Stimulated activated CD8-positive, alpha-beta memory T cell treated with anti-CD3 and anti-CD28 coated beads, Interleukin-15, amount 100 ng/mL, for 4 hours (primary cell): ENCODE measurements at places on chromosomes 16 and 17.

GRCh38 chr16:19853742-19854542 lies 30.7 kb downstream of the GPRC5B start:
- no peak for DNase-seq

DNA sequence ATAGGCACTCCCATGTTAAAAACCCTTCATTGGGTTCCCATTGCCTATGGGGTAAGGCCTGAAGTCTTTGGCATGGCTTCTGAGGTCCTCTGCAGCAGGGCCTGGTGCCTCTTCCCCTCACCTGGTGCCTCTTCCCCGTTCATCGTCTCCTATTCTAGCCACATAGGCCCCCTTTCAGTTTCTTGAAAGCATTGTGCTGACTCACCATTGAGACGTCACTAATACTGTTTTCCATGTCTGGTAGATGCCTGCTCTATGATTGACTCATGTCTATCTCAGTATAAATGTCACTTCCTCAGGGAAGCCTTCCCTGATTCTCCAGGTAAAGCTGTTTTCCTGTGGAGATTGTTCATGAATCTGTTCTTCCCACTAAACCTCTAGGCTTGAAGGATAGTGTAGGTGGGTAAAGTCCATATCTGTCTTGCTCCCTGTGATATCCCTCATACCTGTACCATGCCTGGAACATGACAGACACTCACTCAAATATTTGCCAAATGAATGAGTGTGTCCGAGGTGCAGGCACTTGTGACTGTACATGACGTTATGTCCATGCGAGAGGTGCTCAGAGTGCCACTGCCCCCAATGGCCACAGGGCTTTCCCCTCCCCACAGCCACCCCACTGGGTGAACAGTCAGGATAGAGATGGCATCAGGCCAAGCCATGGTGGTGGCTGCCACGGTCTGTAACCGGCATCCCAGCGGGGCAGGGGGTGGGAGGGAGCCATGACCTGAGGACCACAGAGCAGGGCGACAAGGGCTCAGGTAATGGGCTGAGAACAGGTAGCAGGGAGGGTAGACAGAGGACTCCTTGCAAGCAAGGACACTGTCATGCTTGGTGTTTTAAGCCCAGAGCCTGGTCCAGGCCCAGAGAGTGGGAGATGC lies 85.2 kb upstream of the FAM20A start:
- no peak for DNase-seq

DNA sequence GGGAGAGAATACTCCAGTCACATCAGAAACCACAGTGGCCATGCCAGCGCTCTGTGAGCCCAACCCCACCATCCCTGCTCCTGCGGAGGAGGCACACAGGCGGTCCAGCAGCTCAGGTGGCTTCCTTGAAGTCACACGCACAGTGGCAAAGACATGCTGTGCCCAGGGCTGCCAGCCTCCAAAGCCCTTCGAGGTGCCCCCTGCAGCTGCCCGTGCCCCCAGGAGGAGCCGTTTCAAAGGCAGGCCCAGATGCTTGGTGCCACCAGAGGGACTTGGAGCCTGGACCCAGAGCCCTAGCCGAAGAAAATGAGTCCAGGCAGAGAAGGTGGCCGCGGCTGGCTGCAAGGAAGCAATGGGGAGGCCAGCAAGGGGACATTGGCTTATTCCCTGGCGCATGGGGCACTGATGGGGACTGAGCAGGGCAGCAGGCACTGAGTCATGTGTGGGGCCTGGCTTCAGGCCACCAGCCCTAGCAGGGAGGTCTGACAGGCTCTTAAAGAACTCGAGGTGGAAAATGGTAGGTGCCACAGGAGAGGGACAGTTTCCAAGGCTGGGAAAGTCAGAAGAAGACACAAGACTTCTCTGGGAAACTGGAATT lies 17.2 kb upstream of the CACNG1 start:
- no peak for DNase-seq

DNA sequence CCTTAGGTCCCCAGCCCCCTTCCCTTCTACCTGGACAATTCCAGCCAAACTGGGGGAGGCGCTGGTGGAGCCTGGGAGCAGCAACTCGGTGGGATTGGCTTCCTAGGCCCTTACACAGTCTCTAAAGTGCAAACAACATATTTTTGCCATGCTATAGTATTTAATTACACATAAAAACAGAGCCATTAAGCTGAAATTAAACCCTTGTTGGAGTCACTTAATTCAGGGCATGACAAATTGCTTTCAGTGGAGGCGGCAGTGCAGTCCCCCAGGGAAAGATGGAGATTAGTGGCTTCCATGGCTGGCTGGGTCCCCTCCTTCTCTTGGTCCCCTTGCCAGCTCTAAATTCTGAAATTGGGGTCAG lies 17.3 kb downstream of the IGFBP4 start:
- DNase-seq: no peak

- no peak for DNase-seq
Measured at GRCh38 chr16:63298993-63299392, 1262.8 kb upstream of the CDH8 start.

DNA sequence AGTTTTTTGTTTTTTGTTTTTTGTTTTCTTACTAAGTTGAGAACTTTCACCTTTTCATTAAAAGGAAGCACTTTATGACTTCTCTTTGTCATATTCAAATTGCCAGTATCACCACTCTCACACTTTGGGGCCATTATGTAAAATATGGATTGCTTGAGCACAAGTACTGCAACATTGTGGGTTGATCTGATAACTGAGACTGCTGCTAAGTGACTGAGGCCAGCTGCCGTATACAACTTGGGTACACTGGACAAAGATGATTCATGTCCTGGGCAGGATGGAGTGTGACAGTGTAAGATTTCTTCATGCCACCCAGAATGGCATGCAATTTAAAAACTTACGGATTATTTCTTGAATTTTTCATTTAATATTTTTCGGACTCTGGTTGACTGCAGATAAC lies 7.8 kb downstream of the TTC19 start:
- no peak for DNase-seq

- no peak for DNase-seq
Measured at GRCh38 chr16:68506331-68507053, 32.6 kb upstream of the ZFP90 start.

- no peak for DNase-seq
Measured at GRCh38 chr16:77877712-77878347, 89.5 kb downstream of the VAT1L start.

GRCh38 chr17:82403662-82404660 lies 14.2 kb upstream of the HEXD start:
- DNase-seq: no peak

DNA sequence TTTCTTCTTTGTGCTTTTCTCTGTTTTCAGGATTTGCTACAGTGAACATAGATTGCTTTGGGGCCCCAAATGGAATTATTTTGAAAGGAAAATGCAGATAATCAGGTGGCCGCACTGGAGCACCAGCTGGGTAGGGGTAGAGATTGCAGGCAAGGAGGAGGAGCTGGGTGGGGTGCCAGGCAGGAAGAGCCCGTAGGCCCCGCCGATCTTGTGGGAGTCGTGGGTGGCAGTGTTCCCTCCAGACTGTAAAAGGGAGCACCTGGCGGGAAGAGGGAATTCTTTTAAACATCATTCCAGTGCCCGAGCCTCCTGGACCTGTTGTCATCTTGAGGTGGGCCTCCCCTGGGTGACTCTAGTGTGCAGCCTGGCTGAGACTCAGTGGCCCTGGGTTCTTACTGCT lies 1.2 kb downstream of the STH start:
- no peak for DNase-seq

- no peak for DNase-seq
Measured at GRCh38 chr17:21253646-21254441, 634 bp upstream of the NATD1 start.

GRCh38 chr16:30470632-30470995 lies 1.9 kb upstream of the ITGAL start:
- DNase-seq: no peak

- DNase-seq: no peak
Measured at GRCh38 chr17:50768346-50768761, 1.0 kb upstream of the ANKRD40CL start.

- DNase-seq: no peak
Measured at GRCh38 chr17:80760511-80760911, 215.9 kb downstream of the RPTOR start.

- DNase-seq: no peak
Measured at GRCh38 chr16:66443269-66443652, 16.2 kb downstream of the BEAN1 start.

- DNase-seq: no peak
Measured at GRCh38 chr16:57235128-57236021, 9.7 kb upstream of the ARL2BP start.

GRCh38 chr17:39751016-39751543 lies 13.3 kb downstream of the GRB7 start:
- no peak for DNase-seq

GRCh38 chr16:75114946-75115825 lies 1.4 kb downstream of the LDHD start:
- no peak for DNase-seq
